Foreskin melanocyte (primary cell): ENCODE measurements at places on chromosomes 7 and 10.

DNA sequence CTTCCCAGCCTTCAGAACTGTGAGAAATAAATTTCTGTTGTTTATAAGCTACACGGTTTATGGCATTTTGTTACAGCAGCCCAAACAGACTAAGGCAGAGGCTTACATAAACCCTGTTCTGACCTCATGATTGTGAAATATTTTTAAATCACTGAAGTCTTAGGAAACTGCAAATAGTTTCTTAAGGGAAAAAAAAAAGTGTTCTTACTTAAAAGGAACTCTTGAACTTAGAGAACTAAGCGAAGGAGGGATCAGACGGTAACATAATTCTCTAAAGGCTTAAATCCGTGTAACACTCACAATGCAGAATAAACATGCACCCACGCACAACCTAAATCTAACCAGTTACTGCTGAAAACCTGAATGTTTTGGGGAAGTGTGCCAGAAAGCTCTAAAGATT, 749.1 kb upstream of the LRRTM3 start:
- no peak for DNase-seq

DNA sequence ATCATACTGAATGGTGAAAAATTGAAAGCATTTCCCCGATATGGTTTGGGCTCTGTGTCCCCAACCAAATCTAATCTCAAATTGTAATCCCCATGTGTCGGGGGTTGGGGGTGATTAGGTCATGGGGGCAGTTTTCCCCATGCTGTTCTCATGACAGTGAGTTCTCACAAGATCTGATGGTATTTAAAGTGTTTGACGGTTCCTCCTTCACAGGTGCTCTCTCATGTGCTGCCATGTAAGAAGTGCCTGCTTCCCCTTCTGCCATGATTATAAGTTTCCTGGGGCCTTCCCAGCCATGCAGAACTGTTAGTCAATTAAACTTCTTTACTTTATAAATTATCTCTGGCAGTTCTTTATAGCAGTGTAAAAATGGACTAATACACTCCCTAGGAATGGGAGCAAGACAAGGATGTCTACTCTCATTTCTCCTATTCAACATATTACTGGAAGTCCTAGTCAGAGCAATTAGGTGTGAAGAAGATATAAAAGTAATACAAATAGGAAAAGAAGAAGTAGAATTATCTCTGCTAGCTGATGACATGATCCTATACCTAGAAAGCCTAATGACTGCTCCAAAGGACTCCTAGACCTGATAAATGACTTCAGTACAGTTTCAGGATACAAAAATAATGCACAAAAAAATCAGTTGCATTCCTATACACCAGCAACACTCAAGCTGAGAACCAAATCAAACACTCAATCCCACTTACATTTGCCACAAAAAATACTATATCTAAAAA, 260.6 kb downstream of the RNLS start:
- no peak for DNase-seq

DNA sequence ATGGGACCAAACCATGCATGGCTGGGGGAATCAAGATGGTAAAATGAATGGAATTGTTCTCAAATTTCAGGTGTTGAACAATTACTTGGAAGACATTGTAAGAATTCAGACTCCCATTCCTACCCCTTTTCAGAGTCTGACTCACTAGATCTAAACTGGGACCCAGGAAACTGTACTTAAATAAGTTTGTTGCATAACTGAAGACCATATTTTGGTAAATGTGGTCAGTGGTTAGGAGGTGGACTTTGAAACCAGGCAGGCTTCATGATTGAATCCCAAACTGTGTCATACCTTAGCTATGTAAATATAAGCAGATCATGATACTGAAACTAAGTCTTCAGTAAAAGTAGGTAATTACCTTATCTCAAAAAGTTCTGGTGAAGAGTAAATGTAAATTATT, 41.7 kb downstream of the ZWINT start:
- no peak for DNase-seq

DNA sequence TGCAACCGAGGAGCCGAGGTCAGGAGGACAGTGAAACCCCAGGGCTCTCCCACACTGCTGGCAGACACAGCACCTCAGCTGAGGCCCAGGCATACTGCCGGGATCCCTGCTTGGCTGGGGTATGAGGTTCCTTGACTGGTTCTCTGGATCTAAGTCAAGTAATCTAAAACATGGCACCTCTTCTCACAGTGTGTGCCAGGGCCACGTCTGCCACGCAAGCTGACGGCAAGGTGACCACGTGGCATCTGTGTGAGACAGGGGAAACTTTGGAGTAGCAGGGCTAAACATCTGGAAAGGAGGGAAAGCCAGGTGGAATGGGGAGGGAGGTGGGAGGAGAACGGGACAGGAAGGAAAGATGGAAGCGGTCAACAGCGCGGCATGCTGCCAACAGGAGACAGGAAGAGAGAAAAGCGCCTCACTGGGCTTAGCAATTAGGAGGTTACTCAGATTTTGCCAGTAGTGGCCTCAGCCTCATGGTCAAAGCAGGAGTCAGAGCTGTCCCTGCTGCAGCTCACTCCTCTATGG, 103.7 kb downstream of the CXCL12 start:
- DNase-seq = no peak

- no peak for DNase-seq
Observed at GRCh38 chr7:379456-380138, 89.6 kb downstream of the FOXL3 start.

DNA sequence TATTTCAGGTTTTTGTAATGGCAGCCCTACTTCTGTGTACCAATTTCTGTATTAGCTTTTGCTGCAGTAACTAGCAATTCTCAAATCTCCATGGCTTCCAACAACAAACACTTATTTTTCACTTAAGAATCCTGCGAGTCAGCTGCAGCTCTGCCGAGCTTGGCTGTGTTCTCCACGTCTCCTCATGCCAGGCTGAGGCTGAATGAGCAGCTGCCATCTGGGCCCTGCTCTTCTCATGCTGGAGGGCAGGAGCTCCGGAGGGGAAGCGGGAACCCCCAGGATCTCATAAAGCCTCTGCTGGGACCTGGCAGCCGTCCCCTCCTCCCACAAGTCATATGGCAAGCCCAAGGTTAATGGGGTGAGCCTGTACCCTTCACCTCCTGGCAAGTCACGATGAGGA, 591.1 kb downstream of the SDK1 start:
- no peak for DNase-seq

DNA sequence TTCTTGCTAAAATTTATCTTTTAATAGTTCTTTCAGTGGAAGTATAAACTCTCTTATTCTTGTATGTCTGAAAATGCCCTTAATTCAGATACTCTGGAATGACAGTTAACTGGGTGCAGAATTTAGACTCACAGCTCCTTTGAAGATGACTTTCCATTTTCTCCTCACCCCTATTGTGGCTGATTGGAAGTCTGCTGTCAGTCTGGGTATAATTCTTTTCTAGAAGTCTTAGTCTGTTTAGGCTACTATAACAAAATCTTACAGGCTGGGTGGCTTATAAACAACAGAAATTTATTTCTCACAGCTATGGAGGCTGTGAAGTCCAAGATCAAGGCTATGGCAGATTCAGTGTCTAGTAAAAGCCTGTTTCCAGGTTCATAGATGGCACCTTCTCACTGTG, 145.2 kb upstream of the GDF10 start:
- DNase-seq = no peak

GRCh38 chr10:43683451-43684291, 35.0 kb upstream of the ZNF32 start:
- no peak for DNase-seq

- DNase-seq = no peak
Observed at GRCh38 chr10:49242604-49243003, 54.4 kb upstream of the TMEM273 start.

- no peak for DNase-seq
Observed at GRCh38 chr10:104267721-104268404, 1.1 kb upstream of the GSTO2 start.

GRCh38 chr7:22192801-22193200, 164.2 kb downstream of the RAPGEF5 start:
- DNase-seq = no peak

DNA sequence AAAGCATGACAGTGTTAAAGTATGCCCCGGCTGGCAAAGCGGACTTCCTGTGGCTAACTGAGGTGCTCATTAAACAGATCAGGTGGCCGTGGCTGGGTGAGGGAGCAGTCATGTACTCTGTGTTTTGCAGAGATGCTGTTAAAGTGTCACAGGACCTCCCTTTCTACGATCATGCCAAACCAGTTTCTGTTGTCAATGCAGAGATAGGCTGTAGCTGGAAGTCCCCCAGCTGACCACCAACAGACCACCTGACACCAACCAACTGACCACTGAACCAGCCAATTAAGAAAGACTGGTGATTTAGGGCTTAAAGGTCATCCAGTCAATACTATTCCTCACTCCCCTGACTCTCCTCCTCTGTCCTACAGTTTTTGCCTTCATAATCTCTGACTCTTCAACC, 431.1 kb upstream of the LRGUK start:
- no peak for DNase-seq

DNA sequence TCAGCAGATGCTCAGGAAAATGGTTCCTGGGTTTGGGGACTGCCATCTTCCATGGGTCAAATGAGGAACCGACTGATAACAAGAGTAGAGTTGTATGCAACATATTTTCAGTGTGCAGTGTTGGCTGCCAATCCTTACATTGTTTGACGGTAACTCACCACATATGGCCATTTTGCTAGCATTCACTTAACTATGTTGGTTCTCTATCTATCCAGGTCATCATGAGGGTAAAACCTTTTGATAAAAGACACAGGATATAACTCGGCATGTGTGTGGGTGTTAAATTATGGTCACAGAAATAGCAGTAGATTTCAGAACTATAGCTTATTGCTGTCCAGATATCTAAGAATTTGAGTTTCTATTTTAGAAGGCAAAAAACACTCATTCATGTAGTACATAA, 140.7 kb upstream of the AOAH start:
- no peak for DNase-seq

DNA sequence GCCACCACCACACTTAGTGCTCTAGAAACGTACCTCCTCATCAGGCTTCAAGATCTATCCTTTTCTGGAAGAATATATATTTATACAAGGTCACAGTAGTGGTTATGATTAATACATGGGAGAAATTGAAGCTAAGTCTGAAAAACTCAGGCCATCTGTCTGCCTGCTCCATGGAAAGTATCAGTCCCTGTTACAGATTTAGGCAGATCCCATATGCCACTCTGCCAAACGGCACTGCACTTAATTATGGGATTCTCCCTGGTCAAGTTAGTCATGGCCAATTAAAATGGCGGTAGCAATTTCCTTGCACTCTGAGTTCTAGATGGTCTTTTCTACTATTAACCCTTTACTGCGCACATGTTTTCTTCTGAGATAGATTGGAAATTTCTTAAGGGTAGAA, 740.0 kb downstream of the SUGCT start:
- no peak for DNase-seq

DNA sequence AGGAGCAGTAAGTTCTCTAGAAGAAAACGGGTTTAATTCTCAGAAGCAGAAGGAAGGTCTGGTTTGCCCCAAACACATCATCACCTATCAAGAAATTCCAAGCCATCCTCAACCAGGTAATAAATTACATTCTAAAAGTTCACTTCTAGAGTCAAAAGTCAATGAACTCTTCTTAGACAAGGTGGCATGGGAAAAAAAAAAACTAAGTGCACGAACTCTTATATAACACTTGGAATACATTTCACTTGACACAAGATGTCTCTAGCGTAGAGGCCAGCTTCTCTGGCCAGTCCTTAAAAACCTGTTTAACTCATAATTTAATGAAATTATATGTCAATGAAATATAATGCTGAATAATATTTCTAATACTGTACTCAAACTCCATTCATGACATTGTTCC, 172.1 kb upstream of the ASAH2 start:
- DNase-seq = no peak

DNA sequence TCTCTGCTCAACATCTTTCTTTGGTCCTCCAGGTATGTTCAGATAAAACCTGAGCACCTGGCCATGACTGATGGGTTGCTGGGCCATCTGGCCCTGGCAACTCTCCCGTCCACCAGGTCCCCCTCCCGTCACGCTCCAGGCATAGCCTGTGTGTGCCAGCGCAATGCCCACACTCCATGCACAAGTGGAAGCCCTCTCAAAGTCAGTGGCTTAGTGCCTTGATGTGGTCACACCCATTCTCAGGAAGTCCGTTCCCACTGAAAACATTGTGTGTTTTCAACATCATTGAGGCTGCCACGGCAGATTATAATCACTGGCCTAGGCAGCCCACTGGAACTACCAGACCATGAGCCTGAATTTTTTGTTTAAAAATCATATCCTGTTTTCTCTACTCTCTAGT, 170.6 kb upstream of the LANCL2 start:
- DNase-seq = no peak

GRCh38 chr7:92964141-92964540, 127.8 kb upstream of the CDK6 start:
- no peak for DNase-seq

GRCh38 chr7:133540096-133540860, 287.4 kb downstream of the EXOC4 start:
- DNase-seq = no peak

DNA sequence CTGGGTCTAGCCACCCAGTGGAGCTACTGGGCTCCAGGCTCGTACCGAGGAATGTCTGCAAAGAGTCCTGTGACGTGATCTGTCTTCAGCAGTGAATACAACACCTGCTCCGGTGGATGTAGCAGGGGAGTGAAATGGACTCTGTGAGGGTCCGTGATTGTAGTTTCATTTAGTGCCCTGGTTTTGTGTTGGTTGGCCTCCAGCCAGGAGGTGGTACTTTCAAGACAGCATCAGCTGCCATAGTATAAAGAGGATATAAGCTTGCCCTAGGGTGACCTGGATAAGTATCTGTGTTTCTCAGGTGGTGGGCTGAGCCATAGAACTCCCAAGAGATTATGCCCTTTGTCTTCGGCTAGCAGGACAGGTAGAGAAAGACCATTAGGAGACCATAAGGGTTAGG, 24.6 kb upstream of the WNT2 start:
- no peak for DNase-seq

DNA sequence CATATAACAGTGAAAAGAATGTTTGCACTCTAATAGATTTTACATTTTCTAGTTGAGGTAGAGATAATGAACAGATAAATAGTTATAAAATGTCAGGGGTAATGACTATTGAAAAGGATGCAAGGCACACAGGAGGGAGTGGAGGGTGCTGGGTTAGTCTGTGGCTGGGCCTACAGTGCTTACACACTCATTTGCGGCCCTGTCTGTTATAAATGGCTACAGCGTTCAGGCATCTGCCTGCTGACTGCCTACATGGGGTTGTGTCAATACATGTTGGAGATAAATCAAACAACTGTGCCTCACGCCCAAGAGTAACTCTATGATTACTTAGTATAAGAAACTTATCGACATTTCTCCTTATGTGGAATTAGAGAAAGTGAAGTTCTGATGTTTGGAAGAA, 313.3 kb downstream of the ACTR3B start:
- no peak for DNase-seq

GRCh38 chr7:69781412-69781846, 183.2 kb downstream of the AUTS2 start:
- DNase-seq = no peak

DNA sequence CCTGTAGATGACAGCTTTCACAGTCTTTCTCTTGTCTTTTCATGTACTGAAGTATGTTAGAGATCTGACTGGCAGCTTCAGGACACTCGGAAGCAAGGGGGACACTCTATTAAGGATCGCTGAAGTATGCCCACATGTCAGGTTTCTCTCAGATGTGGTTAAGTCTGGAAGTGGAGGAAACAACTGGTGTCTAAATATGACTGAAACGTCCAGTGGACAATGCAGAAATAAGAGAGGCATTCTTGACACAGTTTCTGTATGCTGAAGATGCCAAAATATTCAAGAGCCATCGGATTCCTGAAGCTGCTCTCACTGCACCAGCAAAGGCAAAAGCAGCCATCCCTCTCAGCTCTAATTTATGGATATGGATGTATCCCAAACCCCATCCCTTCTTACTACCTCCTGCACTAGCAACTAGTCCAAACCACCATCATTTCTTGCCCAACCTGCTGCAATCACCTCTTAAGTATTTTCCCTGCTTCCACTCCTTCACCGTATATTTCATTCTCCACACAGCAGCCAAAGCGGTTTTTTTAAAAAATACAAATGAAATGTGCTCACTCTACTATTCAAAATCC, 113.4 kb downstream of the REEP3 start:
- DNase-seq = no peak
